ENCODE measurements at places on chromosomes 11 and 22.

GRCh38 chr11:10657308-10658271 is 36.0 kb downstream of the IRAG1 start:
- DNase-seq, result no peak

DNA sequence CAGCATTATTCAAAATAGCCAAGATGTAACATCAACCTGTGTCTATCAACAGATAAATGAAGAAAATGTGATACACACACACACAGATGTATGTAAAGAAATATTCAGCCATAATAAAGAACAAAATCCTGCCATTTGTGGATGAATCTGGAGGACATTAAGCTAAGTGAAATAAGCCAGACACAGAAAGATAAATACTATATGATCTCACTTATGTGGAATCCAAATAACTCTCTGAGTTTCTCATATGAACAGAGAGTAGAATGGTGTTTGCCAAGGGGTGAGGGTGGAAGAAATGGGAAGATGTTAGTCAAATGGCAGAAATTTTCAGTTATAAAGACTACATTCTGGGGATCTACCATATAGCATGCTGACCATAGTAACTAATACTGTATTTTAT is 224.2 kb downstream of the GUCY1A2 start:
- DNase-seq, result no peak

DNA sequence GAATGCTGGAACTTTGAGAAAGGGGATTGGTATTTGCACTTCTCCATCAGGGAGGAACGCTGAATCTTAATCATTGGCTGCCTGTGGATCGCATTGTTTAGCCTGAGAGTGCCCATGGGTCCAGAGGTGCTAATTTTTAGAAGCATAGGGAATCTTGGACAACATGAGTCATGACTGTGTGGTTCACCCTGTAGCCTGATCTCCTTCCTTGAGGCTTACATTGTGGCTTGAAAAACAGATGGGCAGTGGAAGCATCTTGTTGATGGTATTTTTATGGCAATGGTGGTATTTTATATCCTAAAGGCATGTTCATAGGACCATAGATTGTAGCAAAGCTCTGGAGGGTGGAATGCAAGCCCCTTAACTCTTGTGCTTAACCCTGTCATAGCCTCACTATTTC is 99.2 kb upstream of the DBX1 start:
- DNase-seq, result no peak

- DNase-seq, result no peak
Measured at GRCh38 chr22:46758121-46758520, 4.3 kb upstream of the TBC1D22A start.

DNA sequence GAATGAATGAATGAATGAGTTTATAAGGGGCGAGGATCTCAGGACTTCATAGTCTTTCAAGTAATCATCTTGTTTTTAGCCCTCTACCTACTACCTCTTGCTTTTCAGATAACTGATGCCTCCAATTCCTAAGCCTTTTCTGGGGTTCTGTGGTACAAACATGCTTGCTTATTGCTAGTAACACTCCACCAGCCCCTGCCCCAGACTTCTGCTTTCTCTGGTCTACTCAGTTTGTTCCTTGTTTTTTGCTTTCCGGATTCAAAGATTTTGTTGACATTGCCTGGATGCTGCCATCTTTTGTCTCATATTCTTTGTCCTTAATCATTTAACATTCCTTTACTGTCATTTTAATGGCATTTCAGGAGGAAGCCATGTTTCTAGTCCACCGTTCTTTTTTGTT is 8.9 kb upstream of the TMEM9B start:
- no peak for DNase-seq

DNA sequence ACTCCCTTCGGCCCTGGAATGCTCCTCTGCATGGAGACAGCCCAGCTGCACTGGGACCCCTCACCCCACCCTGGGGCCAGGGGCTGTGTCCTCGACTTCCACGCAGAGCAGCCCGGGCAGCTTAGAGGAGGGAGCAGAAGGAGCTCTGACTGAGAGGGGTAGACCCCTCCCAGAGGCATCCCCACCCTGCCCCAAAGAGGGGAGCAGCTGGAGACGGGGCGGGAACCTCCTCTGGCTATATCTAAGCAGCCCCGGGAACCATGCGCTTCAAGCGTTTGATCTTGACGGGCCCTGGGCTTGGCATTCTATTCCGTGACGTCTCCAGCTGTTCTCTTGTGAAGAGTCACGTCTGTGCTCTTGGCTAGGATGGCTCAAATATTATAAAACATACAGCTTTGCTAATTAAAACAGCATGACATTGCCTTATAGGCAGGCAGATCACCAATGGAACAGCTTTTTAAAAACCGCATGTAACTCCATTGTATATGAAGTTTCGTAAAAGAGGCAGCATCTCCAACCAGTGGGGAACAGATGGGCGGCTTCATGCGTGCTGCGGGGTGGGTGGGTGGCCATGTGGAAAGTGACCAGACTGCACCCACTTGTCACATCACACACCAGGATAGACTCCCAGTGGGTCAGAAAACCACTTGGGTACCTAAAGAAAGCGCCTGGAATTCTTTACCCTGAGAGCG is 7.7 kb downstream of the KCNQ1 start:
- no peak for DNase-seq

GRCh38 chr11:72722050-72722748 is 30.0 kb downstream of the ARAP1 start:
- DNase-seq, result peak; percentile 55

- no peak for DNase-seq
Measured at GRCh38 chr22:30047364-30047738, 32.9 kb upstream of the HORMAD2 start.

GRCh38 chr11:3353066-3353465 is 25.9 kb downstream of the ZNF195 start:
- no peak for DNase-seq

- no peak for DNase-seq
Measured at GRCh38 chr11:35111161-35112055, 27.6 kb upstream of the CD44 start.

- peak; percentile 2 for DNase-seq
Measured at GRCh38 chr11:122202951-122203456, 87.0 kb upstream of the BLID start.

DNA sequence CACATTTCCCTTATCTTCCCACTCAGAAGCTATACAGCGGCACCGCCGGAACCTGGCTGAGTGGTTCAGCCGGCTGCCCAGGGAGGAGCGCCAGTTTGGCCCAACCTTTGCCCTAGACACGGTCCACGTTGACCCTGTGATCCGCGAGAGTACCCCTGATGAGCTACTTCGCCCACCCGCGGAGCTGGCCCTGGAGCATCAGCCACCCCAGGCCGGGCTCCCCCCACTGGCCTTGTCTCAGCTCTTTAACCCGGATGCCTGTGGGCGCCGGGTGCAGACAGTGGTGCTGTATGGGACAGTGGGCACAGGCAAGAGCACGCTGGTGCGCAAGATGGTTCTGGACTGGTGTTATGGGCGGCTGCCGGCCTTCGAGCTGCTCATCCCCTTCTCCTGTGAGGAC is 4.9 kb downstream of the NLRX1 start:
- no peak for DNase-seq

DNA sequence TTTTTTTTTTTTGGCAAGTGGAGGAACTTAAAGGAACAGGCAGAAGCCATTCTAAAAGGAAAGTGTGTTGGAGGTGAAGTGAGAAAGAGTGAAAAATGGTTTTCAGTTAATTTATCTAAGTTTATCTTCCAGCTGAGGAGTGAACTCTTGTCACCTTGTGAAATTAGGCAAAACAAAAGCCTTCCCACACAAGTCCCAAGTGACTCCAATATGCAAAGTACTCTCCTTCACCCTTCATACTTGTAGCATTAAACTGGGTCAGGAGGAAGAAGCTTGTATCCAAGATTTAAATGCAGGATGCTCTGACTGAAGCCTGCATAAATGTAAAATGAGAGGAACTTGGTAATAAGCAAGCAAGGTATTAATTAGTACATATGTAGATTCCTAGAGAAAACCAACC is 796.8 kb downstream of the DLG2 start:
- no peak for DNase-seq

- DNase-seq, result no peak
Measured at GRCh38 chr11:6307876-6308275, 12.4 kb downstream of the CAVIN3 start.

Measured in stimulated activated CD8-positive, alpha-beta memory T cell treated with anti-CD3 and anti-CD28 coated beads, Interleukin-15, amount 100 ng/mL, for 24 hours (primary cell).